Posterior vena cava (tissue), 2 donors: ENCODE measurements at places on chromosomes 13 and 19. TPM values are rescaled to one million over a fixed set of nuclear protein-coding genes. Genes with fewer than 3 reads are reported as not detected.

DIRAS1 gene
- total RNA-seq: 11.6 TPM

- DNase-seq: no peak
These were observed 1.4 kb upstream of the CERS1 start for GRCh38 chr19:18897094-18898029.

GRCh38 chr19:15640294-15640903, at the start of gene CYP4F3:
Gene CYP4F3, plus strand, starts transcription at chr19:15640897. Its CDS starts 519 bp downstream, at chr19:15641416.
- no peak for DNase-seq

NDUFA7 gene
- 29.8 TPM for total RNA-seq

GRCh38 chr13:44884076-44884729, 105.1 kb downstream of the NUFIP1 start:
- no peak for DNase-seq

DNA sequence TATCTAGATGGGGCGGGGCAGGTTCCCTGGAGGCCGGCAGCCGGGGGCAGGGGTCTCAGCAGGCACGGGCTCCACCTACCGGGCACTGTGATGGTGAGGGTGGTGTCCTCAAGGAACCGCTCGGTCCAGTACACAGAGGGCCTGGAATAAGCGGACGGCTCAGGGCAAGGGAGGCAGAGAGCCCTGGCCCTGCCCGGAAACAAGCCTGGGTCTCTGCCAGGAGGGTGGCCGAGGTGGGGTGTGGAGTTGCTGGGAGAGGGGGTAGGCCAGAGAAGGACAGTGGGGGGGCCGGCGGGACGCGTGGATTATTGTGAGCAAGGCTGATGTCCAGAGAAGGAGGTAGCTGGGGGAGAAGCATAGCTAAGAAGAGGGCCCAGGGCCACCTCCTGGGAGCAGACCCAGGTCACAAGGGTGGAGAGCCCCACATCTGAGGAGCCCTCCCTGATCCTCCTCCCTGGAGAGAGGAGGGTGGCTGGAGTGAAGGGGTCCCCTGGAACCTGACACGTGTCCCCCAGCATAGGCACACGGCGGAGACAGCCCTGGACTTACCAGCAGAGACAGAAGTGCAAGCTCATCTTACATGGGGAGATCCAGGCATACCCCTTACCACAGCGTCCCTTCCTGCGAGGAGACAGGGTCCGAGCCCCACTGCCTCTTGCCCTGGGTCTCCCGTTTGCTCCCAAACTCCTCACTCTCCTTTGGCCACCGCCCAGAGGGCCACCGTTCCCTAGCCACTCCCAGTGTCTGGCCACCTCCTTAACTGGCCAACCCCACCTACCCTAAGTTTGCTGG, 29.0 kb upstream of the MIER2 start:
- peak; percentile 65 for DNase-seq

GRCh38 chr13:50170447-50171037, 155.3 kb downstream of the KCNRG start:
- DNase-seq: no peak

GRCh38 chr19:4861147-4861546, 6.3 kb downstream of the PLIN3 start:
- DNase-seq: no peak

CYP2A7 gene
- total RNA-seq: not detected

COL4A1 gene
- total RNA-seq: 1,061 TPM

ADGRE3 gene
- not detected for total RNA-seq

DNA sequence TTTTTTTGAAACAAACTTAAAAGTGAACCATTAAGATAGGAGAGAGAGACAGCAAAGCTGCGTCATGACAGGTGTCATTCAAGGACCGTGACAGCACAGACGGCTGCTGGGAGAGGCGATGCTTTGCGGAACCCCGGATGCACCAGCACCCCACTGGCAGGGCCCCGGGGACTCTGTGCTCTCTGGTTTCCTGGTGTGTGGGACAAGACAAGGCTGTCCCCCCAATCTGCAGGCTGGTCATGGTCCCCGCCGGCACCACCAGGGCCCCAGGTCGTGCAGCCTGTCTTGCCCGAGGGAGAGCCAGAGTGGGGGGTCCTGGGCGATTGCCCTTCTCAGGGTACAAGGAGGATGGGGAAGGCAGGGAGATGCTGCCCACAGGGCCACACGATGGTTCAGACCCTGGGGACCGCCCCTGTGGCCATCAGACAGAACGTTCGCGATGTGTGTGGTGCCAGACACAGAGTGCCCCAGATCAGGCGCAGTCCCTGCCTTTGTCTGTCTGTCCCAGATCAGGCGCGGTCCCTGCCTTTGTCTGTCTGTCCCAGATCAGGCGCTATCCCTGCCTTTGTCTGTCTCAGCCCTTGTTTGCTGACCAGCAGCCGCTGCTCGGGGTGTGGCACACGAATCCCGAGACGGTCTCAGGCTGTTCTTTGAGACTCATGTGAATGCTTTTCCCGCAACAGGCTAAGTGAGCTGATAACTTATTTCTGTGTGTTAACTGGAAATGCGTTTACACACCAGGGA, 36.1 kb downstream of the ADPRHL1 start:
- DNase-seq: no peak

- DNase-seq: no peak
These were observed 253.6 kb downstream of the MTUS2 start for GRCh38 chr13:29073755-29074154.

DNA sequence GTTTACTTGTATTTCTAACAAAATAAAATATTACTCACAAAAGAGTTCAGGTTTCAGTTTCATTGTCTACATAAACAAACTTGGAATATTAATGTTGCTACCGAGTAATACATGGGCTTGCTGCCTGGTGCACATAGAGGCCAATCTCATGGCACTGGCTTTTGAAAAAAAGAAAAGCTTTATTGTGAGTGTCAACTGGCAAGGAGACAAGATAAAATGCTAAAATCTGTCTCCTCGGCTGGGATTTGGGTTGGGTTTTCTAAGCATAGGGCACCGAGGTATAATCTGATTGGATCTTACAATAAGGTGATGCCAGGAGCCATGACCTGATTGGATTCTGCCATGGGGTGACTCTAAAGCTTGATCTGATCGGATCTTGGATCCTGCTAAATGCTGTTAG, 1519.9 kb upstream of the MIR17HG start:
- DNase-seq: no peak

DNA sequence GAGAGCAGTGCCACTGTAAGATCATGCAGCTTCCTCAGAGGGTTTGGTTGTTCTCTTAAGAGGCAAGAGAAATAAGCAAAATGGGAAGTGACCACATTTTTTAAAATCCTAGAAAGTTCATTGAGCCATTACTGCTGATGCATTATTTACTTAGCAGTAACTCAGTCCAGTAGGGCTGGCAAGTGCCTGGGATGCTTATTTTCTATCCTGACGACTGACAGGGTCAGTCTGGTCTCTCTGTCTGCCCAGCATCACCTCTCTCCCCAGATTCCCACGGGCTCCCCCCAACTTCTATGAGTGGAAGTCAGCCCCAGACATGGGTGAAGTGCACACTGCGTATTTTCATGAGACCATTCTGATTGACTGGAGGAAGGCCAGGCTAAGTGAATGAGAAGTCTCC, 10.4 kb downstream of the SHISA2 start:
- no peak for DNase-seq

GRCh38 chr13:90414691-90415596, 932.5 kb upstream of the MIR17HG start:
- no peak for DNase-seq

ZNF814 gene
- total RNA-seq: 10.7 TPM

CELF5 gene
- not detected for total RNA-seq

DNA sequence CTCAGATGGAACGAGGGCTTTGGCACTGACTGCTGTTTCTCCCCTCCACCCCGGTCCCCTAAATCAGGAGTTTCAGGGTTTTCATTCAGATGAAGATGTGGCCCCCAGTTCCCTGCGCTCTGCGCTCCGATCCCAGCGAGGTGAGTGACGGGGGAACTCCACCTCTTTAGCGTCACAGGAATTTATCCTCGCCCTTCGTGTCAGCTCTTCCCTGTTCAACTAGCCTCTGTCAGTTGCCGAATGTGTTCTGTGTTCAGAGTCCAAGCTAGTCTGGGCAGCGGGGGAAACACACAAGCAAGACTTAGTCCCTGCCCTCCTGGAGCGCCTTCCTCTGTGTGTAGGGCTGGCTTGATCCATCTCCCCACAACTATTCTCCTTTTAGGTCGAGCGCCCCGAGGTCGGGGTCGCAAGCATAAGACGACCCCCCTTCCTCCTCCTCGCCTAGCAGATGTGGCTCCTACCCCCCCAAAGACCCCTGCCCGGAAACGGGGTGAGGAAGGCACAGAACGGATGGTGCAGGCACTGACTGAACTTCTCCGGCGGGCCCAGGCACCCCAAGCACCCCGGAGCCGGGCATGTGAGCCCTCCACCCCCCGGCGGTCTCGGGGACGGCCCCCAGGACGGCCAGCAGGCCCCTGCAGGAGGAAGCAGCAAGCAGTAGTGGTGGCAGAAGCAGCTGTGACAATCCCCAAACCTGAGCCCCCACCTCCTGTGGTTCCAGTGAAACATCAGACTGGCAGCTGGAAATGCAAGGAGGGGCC, 1.8 kb downstream of the KMT2B start:
- DNase-seq: no peak

CNFN gene
- total RNA-seq: 0.52 TPM

- DNase-seq: no peak
These were observed 33.9 kb upstream of the GRTP1 start for GRCh38 chr13:113397608-113398425.

- DNase-seq: no peak
These were observed 9.9 kb downstream of the ZNF611 start for GRCh38 chr19:52724701-52725514.

GRCh38 chr13:97945792-97946419, 7.6 kb upstream of the IPO5 start:
- DNase-seq: no peak

DNA sequence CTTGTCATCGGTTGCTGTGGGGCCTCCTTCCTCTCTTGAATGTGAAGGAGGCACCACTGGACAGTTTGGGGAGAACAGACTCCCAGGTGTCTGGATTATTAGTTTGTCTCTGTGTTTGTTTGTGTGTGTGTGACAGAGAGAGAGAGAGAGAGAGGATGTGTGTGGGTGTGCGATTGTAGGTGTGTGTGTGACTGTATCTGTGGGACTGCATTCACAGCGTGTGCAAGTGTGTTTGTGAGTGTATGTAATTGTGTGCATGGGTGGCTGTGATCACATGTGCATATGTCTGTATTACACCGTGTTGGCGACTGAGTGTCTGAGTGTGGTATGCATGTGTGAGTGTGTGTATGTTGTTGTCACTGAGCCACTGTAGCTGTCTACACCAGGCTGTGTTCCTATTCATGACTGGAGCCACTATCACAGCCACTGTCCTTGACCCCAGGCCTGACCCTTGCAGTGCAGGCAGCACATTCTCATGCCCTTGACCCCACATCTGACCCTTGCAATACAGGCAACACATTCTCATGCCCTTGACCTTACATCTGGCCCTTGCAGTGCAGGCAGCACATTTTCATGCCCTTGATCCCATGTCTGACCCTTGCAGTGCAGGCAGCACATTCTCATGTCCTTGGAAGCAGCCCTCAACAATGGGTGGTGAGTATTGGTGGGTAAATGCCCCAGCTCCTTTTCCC, 25.1 kb upstream of the CYP4F8 start:
- no peak for DNase-seq

GRCh38 chr19:10132905-10133304, 13.2 kb upstream of the EIF3G start:
- no peak for DNase-seq

RPS16 gene
- total RNA-seq: 1,159 TPM

DNA sequence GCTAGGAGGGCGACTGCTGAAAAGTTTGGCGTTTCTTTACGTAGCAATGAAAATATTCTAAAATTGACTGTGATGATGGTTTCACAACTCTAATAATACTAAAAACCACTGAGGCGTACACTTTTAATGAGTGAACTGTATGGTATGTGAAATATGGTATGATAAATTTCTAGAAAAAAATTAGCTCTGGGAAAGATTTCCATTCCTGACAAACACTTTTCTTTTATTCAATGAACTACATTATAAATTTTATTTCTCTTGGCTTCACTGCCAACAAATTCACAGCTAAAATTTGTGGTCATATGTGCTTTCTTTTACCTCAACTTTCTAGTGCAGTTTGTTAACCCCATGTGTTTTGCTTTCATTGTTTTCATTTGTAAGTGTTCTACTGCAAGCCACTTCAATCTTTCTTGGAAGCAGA, 11.1 kb downstream of the ZC3H13 start:
- DNase-seq: no peak

- DNase-seq: no peak
These were observed 3.3 kb downstream of the ATP5F1D start for GRCh38 chr19:1244693-1245451.

- no peak for DNase-seq
These were observed 25.1 kb downstream of the TMEM161A start for GRCh38 chr19:19113040-19113626.

- DNase-seq: no peak
These were observed 174.1 kb upstream of the STARD13 start for GRCh38 chr13:33459702-33460101.

DNA sequence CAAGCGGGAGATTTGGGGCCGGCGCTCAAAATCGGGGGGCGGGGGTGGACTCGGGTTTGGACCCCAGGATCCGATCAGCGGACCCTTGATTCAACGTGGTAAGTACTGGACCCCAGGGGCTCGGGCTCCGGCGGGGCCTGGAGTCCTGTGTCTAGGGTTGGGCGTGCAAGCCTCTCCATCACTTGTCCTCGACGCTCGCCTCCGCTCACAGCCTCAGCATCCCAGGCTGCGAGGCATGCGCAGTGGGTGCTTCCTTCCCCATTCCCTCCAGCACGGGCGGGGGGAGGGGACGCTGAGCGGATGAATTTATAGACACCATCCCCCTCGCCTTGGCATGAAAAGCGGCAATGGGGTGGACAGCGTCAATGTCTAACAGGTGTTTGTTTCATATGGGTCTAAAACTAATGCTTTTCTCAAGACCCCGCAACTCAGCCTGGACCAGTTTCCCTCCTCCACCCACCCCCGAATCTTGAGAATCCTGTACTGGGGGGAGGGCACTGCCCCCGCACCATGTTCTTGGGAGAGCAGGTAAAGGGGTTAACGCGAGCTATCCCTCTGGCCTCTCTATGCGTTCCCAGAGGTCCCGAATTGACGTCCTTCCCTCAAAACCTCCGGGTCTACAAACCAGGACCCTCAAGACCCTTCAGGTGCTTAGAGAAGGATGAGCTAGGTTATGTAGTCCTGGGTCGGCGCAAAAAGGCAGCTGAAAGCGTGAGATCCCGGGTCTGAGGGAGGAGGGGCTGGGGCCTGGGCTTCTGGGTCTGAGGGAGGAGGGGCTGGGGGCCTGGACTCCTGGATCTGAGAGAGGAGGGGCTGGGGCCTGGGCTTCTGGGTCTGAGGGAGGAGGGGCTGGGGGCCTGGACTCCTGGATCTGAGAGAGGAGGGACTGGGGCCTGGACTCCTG, 579 bp downstream of the CPT1C start:
- DNase-seq: no peak

DNA sequence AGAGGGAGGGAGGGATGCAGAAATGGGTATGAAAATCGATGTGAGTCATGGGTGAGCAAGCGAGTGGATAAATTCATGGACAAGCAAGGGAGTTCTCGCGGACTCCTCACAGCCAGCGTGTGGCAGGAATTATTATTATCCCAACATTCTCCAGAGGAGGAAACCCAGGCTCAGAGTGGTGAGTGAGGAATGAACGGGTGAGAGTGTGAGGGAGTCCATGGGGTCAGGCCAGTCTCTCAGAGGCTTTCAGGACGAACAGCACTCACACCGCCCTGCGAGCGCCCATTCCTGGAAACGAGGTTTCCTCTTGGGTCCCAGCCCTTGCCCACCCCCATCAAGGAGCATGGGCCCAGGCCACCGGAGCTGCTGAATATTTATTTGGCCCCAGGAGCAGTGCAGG, 6.3 kb upstream of the DNAAF3 start:
- DNase-seq: no peak

LCP1 gene
- total RNA-seq: 73.8 TPM
